Daoy (cell line): ENCODE measurements at places on chromosomes 6 and 20. TPM values are rescaled to one million over a fixed set of nuclear protein-coding genes. Genes with fewer than 3 reads are reported as not detected.

Gene HFE
- 1.5 and 2.0 TPM in 2 replicates for total RNA-seq

Gene BMP7
- total RNA-seq = 11.5 and 12.7 TPM in 2 replicates

DNA sequence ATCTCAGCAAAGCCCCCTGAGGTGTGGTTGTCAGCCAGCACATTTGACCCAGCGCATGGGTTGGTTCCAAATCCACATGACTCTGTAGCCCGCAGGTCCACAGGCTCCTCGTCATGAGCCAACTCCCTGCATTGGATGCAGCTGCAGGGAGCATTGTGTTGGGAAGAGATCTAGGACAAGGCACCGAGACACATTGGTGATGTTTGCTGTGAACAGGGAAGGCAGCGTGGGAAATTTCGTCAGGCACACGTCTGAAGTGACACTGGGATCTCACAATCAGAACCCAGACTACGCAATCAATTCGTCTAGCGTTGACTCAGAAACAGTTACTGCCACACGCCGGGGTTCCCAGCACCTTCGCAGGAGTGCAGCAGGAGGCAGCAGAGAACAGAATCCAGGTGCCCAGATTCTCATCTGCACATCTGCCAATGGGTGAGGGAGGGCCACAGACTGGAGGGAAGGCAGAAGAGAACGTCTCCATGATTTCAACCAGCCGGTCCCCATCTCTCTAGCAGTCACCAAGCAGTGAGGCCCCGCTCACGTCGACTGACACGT is 177.0 kb downstream of the TTLL2 start:
- peak; percentile 32 for DNase-seq

GRCh38 chr20:10178727-10179313 is 39.8 kb upstream of the SNAP25 start:
- no peak for DNase-seq

GRCh38 chr6:105803442-105803841 is 282.7 kb upstream of the PRDM1 start:
- DNase-seq = peak; percentile 42
